ENCODE measurements at places on chromosomes 3 and 15.
A peak's percentile ranks its signal among the peaks of the same experiment; 100 is the strongest.

- peak; percentile 55 for DNase-seq
Observed at GRCh38 chr3:172516318-172517214, 6.7 kb downstream of the TNFSF10 start.

DNA sequence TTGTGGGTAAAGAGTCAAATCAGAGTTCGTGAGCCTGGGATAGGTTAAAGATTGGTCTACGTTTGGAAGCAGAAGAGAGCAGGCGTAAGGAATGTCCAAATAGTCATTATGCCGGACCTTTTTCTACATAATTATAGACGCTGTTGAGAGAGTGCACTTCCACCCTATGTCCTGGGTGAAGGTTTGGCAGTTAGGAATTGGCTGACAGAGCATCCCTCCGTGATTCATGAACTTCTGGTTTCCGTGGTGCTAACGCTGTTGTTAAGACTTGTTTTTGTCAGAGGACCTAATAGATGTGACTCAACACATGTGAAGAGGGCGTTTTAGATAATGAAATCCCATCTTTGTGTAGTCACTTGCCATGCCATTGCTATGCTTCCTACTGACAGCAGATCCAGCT, 1.1 kb downstream of the EAF1 start:
- no peak for DNase-seq

- DNase-seq = no peak
Observed at GRCh38 chr3:177860184-177860583, 662.9 kb upstream of the TBL1XR1 start.

- peak; percentile 95 for DNase-seq
Observed at GRCh38 chr15:41621200-41622193, 38.7 kb upstream of the MGA start.
